Left cardiac atrium (tissue), 4 donors: ENCODE measurements at places on chromosomes 6 and 20. TPM values are rescaled to one million over a fixed set of nuclear protein-coding genes. Genes with fewer than 3 reads are reported as not detected.

GRCh38 chr20:18360635-18361034, 72.3 kb downstream of the ZNF133 start:
- no peak for DNase-seq

DNA sequence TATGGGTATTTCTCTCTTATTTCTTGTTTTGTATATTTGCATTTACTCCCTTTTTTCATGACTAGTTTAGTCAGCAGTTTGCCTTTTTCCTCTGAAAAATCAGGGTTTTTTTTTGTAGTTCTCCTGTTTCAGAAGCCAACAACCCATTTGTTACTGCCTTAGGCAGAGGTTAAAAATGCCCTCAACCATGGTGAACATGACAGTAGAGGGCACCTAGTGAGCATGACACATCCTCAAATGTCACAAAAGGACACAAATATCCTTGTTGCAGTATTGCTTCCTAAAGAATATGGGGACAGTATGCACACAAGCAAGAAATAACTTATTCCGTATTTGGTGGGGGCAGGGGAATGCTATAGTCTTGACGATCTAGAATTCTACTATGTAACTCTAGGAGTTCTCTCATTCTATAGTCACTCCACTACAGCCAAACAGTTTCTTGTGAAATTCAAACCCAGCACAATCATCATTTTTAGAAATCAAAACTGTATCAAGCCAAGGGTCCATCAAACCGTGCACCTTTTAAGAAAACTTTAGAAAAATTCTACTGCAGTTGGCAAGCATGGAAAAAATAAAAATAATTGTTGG, 47.0 kb downstream of the GOPC start:
- DNase-seq, result no peak

- DNase-seq, result no peak
Observed at GRCh38 chr6:15356937-15357336, 111.1 kb downstream of the JARID2 start.

GRCh38 chr6:110738899-110739365, 76.3 kb downstream of the CDK19 start:
- no peak for DNase-seq

Gene VWA7
- 6.2 TPM for total RNA-seq

DNA sequence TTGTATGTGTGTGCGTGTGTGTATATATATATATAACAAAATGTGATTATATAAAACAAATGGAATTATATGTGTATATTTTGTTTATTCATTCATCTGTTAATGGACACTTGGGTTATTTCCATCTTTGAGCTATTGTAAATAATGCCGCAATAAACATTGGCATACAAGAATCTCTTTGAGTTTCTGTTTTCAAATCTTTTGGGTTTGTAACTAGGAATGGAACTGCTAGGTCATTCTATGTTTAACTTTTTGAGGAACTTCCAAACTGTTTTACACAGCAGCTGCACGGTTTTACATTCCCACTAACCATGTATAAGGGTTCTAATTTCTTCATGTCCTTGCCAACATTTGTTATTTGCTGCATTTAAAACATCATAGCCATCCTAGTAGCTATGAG, 39.9 kb upstream of the TGM2 start:
- no peak for DNase-seq

GRCh38 chr6:146028252-146028795, 538 bp upstream of the GRM1 start:
- peak; percentile 64 for DNase-seq

GRCh38 chr20:6576726-6577125, 190.8 kb upstream of the BMP2 start:
- DNase-seq, result no peak

- no peak for DNase-seq
Observed at GRCh38 chr20:62816884-62817873, at the start of gene COL9A3. TSS of gene COL9A3 (plus strand) at chr20:62817050. CDS start at chr20:62817065, 15 bp downstream.

DNA sequence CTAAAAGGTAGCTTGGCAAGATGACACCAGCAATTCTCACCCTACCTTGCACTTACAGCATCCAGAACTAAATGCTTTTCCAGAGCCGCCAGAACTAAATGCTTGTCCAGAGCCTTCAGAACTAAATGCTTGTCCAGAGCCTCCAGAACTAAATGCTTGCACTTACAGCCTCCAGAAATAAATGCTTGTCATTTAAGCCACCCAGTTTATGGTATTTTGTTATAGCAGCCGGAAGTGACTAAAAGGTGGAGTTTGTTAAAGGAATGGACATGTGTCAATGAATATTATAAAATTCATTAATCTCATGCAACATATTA, 133.5 kb downstream of the GPX5 start:
- no peak for DNase-seq

GRCh38 chr6:28443112-28443773, at the start of gene ZSCAN23:
TSS of gene ZSCAN23 (minus strand) at chr6:28443491. CDS start at chr6:28436266, 7,225 bp downstream.
- peak; percentile 90 for DNase-seq

DNA sequence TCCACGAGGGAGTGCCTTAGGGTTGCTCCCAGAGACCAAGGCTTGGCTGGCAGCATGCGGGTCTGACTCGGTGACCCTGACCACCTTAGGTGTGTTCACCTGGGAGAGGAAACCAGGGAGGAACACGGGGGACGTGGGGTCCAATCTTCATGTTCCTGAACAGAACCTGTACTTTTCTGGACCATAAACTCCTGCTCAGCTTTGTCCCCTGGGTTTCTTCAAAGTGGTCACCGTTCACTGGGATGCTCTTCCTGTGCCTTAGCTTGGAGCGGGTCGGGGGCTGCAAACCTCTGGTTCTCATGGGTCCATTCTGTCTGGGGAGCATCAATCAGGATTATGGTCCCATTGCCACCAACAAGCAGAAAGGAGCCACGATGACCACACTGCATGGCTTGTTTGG, 333.5 kb downstream of the QKI start:
- DNase-seq, result no peak

Gene MLN
- total RNA-seq, result not detected

DNA sequence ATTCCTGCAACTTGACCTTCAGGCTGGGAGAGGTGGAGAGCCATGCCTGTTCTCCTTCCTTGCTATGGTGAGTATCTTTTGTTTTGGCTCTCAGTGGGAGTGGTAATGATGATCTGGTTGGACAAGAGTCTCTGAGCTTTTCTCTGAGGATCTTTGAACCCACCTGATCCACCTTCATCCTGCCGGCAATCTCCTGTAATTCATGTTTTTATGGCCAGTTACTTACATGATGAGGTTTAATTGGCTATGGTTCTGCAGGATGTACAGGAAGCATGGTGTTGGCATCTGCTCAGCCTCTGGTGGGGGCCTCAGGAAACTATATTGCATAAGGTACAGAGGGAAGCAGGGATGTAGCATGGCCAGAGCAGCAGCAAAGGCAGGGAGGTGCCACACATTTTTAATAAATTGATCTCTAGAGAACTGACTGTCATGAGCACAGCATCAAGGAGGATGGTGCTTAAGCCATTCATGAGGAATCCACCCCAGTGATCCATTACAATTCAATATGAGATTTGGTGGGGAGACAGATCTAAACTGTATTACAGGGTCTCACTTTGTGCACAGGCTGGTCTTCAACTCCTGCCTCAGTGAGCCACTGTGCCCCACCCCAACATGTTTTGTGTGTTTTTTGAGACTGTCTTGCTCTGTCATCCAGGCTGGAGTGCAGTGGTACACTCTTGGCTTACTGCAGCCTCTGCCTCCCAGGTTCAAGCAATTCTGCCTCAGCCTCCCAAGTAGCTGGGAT, 10.0 kb downstream of the HSPA1B start:
- no peak for DNase-seq

DNA sequence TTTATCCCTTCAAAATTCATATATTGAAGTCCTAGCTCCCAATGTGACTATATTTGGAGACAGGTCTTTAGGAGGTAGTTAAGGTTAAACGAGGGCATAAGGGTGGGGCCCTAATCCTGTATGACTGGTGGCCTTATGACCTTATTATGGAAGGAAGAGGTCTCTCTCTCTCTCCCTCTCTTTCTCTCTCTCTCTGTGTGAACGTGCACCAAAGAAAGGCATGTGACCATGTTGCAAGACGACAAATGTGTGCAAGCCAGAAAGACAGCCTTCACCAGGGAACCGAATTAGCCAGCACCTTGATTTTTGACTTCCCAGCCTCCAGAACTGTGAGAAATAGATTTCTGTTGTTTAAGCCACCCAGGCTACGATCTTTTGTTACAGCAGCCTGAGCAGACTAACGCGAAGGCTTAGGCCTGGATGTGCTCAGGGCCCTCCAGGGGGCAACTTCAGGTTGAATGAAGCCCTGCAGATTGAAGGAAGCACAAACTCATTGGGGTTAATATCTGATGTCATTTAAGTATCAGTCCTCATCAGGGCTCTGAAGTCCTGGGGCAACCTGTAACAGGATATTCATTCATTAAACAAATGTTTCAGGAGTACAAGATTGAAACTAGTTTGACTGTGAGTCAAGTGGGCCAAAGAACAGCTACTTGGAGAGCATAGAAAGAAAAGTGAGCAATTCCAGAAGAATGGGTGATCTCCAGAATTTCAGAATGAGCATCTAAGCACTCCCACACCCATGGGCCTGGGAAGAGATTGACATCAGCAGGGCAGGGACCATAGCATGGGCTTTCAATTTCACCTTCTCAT, 157.4 kb upstream of the TNFAIP3 start:
- no peak for DNase-seq

Gene SRSF12
- total RNA-seq, result 0.09 TPM

Gene GZF1
- total RNA-seq, result 18.7 TPM

DNA sequence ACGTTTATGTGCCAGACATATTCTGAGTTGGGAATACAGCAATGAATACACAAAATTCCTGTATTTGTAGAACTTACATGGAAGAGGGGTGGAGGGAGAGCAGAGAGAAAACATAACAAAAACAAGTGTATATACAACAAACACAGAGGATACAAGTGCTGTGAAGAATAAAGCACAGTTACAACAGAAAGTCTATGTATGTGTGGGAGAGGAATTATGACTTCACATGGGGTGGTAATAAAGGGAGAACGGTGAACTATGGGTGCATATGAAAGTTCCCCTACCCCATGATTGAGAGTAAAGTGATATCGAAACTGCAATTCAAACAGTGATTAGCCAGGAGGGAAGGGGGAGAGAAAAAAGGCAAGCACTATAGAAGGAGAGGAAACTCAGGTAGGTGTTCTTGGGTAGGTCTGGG, 24.6 kb downstream of the HBS1L start:
- DNase-seq, result no peak

- no peak for DNase-seq
Observed at GRCh38 chr6:43887340-43887858, 117.4 kb downstream of the VEGFA start.

GRCh38 chr6:148888856-148889255, 142.0 kb downstream of the UST start:
- DNase-seq, result no peak

Gene C6orf15
- not detected for total RNA-seq

DNA sequence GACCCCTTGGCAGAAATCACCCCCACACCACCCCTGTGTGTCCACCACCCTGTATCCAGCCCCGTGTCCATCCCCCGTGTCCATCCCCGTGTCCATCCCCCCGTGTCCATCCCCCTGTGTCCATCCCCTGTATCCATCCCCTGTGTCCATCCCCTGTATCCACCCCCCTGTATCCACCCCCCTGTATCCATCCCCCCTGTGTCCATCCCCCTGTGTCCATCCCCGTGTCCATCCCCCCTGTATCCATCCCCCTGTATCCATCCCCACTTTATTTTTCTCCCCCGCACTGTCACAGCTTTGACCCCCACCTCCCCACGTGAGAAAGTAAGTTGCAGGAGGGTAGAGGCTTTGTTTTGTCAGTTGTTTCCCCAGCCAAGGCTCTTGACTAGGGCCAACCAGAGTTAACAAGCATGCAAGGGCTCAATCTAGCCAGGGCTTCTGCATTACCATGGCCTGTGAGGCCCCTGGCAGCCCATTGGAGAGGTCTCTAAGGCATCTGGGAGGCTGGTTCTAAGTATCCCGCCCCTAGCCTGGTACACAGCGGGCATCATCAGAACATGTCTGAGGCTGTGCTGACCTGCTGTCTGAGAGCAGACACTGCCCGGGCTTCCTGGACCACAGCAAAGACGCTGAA, 18.1 kb upstream of the SIRPA start:
- DNase-seq, result no peak

Gene IDH3B
- 166 TPM for total RNA-seq

- peak; percentile 39 for DNase-seq
Observed at GRCh38 chr6:130020073-130020906, 1.9 kb downstream of the L3MBTL3 start.

GRCh38 chr6:113903666-113904330, 46.7 kb downstream of the MARCKS start:
- peak; percentile 40 for DNase-seq

DNA sequence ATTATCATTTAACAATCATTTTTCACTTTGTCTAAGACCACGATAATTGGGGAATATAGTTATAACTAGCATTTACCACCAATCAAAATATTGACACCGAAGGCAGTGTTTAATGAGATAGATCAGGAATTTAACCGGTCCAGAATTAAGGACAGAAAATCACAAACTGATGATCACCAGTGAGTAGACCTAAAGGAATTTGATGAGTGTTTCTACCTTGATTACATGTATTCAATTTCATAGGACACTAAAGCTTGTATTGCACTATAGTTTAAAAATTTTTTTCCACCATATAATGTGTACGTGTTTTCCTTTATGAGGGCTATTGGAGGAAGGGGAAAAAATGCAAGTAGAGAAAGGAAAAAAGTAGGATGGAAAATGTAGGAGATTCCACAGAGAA, 22.6 kb upstream of the ARHGAP18 start:
- no peak for DNase-seq

- DNase-seq, result peak; percentile 92
Observed at GRCh38 chr6:31664790-31665500, at the start of gene GPANK1. TSS of gene GPANK1 (minus strand) at chr6:31664997. CDS start at chr6:31664478, 519 bp downstream.

Gene LBP
- total RNA-seq, result 14.5 TPM

DNA sequence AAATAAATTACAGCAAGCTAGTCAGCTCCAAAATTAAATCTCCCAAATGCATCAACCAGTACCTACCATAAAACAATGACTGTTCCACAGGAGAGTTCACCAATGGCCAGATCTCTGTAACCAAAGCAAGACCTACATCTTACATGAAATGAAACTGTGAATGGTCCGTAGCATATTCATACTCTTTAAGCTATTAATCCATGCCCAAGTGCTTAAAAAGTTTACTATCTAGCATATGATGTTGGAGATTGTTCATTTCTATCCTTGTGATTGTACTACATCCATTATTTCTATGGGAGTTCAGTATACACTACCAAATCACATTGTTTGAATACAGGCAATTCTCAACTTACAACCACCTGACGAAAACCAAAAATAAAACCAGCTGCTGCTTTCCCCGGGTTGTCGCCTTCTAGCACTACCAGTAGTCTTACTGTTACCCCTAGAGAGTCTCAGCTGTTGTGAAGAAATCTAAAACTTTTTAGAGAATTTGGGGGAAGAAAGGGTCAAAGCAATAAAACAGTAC, 38.0 kb downstream of the HIVEP2 start:
- DNase-seq, result no peak

- peak; percentile 15 for DNase-seq
Observed at GRCh38 chr20:17653835-17654648, 28.0 kb downstream of the RRBP1 start.

DNA sequence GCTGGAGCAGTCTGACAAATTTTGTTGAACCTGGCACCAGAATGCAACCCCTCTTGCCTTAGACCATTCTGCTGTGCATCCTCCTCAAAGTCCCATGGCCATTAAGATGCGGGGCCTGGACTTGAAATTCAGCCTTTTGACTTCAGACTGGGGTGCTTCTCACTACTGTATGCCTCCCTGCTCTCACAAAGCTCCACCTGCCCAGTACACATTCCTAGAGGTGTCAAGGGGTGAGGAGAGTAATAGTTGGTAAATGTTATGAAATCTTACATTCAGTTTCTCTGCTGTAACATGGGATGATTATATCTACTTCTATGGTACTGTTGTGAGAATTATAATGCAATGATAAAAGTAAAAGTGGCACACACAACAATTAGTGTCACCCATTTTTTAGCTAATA, 70.8 kb downstream of the TULP4 start:
- DNase-seq, result no peak

- DNase-seq, result no peak
Observed at GRCh38 chr6:101344885-101345284, 48.6 kb upstream of the GRIK2 start.

Gene ADAM33
- total RNA-seq, result 9.9 TPM
